ENCODE measurements at places on chromosomes 1 and 21. TPM values are rescaled to one million over a fixed set of nuclear protein-coding genes. Genes with fewer than 3 reads are reported as not detected.

The IGSF3 gene
- 134 TPM for total RNA-seq

The CSRP1 gene
- total RNA-seq, result 12.2 TPM

The TFF1 gene
- not detected for total RNA-seq

The C21orf58 gene
- 3.7 TPM for total RNA-seq

The SDHB gene
- total RNA-seq, result 89.3 TPM

The SRM gene
- 18.3 TPM for total RNA-seq

The LCK gene
- not detected for total RNA-seq

The ELF3 gene
- under 0.01 TPM for total RNA-seq

The PYHIN1 gene
- not detected for total RNA-seq

The MPL gene
- not detected for total RNA-seq

The MGST3 gene
- total RNA-seq, result 162 TPM

The LCE2B gene
- total RNA-seq, result not detected

The ST6GALNAC3 gene
- 14.3 TPM for total RNA-seq

The TENT5C gene
- 4.9 TPM for total RNA-seq

The RHD gene
- total RNA-seq, result 0.41 TPM

The WNT9A gene
- 1.2 TPM for total RNA-seq

The KCNA10 gene
- total RNA-seq, result not detected

The LRRC71 gene
- total RNA-seq, result not detected

The SH2D1B gene
- not detected for total RNA-seq

The CCDC185 gene
- not detected for total RNA-seq

The OR2L5 gene
- total RNA-seq, result 0.41 TPM

The SETDB1 gene
- 62.8 TPM for total RNA-seq

The EDARADD gene
- total RNA-seq, result 3.7 TPM

The S100A5 gene
- total RNA-seq, result not detected

The CZIB gene
- 42.4 TPM for total RNA-seq

The MYCL gene
- 9.4 TPM for total RNA-seq

The NBPF10 gene
- total RNA-seq, result 0.41 TPM

The NPHS2 gene
- not detected for total RNA-seq

The ADGRB2 gene
- 42.4 TPM for total RNA-seq

The KCNT2 gene
- total RNA-seq, result 28.1 TPM

The FAM110D gene
- total RNA-seq, result 0.82 TPM

The IFT25 gene
- 19.2 TPM for total RNA-seq

The TOMM20 gene
- 205 TPM for total RNA-seq

The GPATCH4 gene
- 5.7 TPM for total RNA-seq

The LRRIQ3 gene
- 0.82 TPM for total RNA-seq

The DBT gene
- total RNA-seq, result 6.5 TPM

The RPE65 gene
- 0.41 TPM for total RNA-seq

Measured in frontal cortex (tissue), 4 donors.